Renal cortex interstitium (tissue), 15 donors: ENCODE measurements at places on chromosomes 11 and 22. TPM values are rescaled to one million over a fixed set of nuclear protein-coding genes. Genes with fewer than 3 reads are reported as not detected.

The EFCAB6 gene
- polyA plus RNA-seq = 5.7 TPM

The TRMT2A gene
- polyA plus RNA-seq = 55.3 TPM

The TMEM86A gene
- polyA plus RNA-seq = 7.7 TPM

The FAM111B gene
- 8.8 TPM for polyA plus RNA-seq

The PTPN5 gene
- polyA plus RNA-seq = 0.70 TPM

The MPZL3 gene
- 5.1 TPM for polyA plus RNA-seq

The OR1S1 gene
- not detected for polyA plus RNA-seq

The ZNF215 gene
- 3.3 TPM for polyA plus RNA-seq

The CASP12 gene
- 0.69 TPM for polyA plus RNA-seq

The UPB1 gene
- polyA plus RNA-seq = 1.1 TPM

The RAB3IL1 gene
- 18.0 TPM for polyA plus RNA-seq

The CCDC87 gene
- polyA plus RNA-seq = 0.26 TPM

The C22orf31 gene
- polyA plus RNA-seq = 1.7 TPM

The PCNX3 gene
- polyA plus RNA-seq = 37.4 TPM

The OR10A2 gene
- not detected for polyA plus RNA-seq

The PDGFD gene
- polyA plus RNA-seq = 22.6 TPM

The USP35 gene
- 5.9 TPM for polyA plus RNA-seq

The OR8G1 gene
- polyA plus RNA-seq = not detected

The MAJIN gene
- 0.76 TPM for polyA plus RNA-seq

The NLRX1 gene
- polyA plus RNA-seq = 12.0 TPM
